ENCODE measurements at places on chromosomes 1 and 21.

GRCh38 chr1:66571789-66572188 lies 37.8 kb downstream of the SGIP1 start:
- no peak for DNase-seq

GRCh38 chr1:75188892-75189291 lies 54.7 kb downstream of the LHX8 start:
- DNase-seq: no peak

- DNase-seq: no peak
Observed at GRCh38 chr1:37159102-37159501, 124.8 kb upstream of the GRIK3 start.

GRCh38 chr1:204507317-204508105 lies 8.7 kb upstream of the MDM4 start:
- no peak for DNase-seq
